ENCODE measurements at places on chromosomes 12 and 14. TPM values are rescaled to one million over a fixed set of nuclear protein-coding genes. Genes with fewer than 3 reads are reported as not detected.

DNA sequence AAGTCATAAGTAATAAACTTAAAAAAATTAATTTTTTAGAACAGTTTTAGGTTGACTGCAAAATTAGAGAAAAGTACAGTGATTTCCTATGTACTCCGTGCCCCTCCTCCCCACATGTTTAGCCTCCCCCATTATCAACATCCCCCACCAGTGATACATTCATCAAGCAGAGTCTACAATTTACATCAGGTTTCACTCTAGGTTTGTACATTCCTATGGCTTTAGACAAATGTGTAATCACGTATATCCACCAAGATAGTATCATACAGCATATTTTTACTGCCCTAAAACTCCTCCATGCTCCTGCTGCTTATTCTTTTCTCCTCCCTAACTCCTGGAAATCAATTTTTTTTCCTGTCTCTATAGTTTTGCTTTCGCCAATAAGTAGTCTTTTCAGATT, 438.7 kb downstream of the LRFN5 start:
- DNase-seq, result no peak

DNA sequence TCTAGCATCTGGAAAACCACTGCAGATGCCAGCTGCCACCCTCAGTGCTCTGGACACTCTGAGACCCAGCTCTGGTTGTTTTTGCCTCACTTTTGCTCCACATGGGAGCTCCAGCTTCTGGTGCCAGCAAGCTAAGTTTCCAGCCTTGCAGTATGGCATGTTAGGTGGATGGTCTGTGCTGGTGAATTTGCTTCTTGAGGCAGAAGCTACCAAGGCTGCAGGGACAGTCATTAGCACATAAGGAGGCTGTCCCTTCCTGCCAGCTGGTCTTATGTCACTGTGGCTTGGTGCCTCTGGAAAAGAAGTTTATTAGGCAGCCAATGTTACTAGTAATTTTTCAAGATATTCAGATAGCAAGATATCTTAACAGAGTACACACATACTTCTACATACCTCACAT, 64.2 kb upstream of the CSRP2 start:
- no peak for DNase-seq

Gene STXBP6
- total RNA-seq, result 19.3 TPM

DNA sequence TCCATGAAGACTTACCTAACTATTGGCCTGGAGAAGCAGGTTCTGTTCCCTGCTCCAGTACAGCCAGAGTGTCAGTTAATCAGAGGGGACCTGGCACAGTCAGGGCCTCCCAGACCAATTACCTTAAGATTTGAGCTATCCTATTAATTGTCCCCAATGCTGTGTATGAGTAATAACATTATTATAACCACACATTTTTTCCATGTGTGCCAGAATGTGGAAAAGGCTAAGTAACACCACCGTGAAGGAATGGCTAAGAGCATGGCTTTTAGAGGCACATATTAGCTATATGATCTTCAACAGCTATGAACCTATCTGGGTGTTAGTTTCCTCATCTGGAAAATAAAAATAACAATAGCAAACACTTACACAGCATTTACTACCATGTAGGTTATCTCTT, 111.1 kb upstream of the RAP1B start:
- no peak for DNase-seq

DNA sequence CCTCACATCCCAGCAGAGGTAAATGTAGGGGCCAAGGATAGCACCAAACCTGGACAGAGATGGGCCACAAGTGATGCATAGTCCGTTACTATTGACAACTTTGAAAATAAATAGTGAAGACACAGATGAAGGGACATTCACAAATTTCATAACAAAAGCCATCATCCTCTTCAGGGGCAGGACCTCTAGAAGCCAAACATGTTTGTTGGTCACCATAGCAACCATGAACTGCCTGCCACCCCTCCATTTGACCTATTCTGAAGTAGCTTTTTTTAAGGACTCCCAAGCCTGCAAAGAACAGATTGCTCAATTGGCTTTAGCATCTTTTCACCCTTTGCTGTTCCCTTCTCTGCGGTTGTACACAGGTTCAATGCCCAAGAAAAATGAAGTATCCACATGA, 35.7 kb upstream of the MDM1 start:
- no peak for DNase-seq

- no peak for DNase-seq
Measured at GRCh38 chr14:61516964-61517653, 178.2 kb upstream of the HIF1A start.

DNA sequence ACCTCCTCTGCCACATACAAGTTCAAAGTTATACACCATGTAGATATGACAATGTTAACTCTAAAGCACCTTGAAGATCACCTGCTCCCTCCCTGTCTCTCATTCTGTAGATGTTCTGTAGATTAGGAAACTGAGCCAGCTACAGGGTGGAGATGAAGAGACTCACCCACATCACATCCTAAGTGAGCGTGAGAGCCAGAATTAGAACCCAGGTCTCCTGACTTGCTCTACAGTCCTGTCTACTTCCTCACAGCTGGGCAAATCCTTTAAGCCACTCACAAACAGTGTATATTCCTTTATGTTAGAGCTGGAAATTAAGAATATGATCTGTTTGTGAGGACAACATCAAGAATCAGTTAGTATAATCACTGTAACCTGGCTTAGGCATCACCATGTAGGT, 1.8 kb downstream of the APPL2 start:
- DNase-seq, result no peak

Gene HSPB8
- total RNA-seq, result 11.7 TPM

Gene OTUB2
- total RNA-seq, result 4.1 TPM

DNA sequence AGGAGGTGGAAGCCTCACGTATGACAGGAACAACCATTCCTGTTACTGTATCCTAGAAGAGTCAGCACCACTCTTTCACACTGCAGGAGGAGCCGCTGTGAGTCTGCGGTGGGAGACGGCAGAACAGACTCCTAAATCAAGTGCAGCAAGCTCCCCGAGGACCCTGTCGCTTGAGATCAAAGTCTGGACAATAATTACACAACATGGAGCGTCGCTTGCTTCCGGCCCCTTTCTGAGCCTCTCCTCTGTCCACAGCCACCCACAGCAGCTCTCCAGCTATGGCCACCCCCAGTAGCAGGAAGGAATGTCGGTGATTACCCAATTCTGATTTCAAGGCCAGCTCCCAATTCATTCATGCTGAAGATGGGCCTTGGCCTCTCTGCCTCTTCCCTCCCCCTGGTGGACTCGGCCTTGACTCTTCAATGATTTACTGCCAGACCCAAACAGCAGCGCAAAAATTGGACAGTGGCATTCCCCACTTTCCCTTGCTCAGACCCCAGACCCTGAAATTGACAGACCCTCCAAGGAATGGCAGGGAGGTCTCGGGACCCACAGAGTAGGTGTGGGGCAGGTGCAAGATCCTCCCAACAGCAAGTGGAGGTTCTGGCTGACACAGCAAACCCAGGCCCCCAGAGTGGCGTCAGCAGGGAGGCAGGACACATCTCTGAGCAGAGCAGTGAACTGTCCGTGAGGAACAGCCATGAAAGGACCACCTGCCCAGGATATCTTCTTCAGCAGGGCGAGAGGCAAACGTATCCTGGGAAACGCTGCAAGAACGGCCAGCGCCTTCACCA, 272.7 kb upstream of the DIO3 start:
- DNase-seq, result no peak

Gene TMTC2
- 3.9 TPM for total RNA-seq

Gene TMPRSS12
- not detected for total RNA-seq

- peak; percentile 2 for DNase-seq
Measured at GRCh38 chr12:43338848-43339526, 213.0 kb downstream of the ADAMTS20 start.

All from H1 (cell line).